ENCODE measurements at places on chromosomes 7 and 10. TPM values are rescaled to one million over a fixed set of nuclear protein-coding genes. Genes with fewer than 3 reads are reported as not detected.

- H3K36me3 ChIP-seq: no peaks in the 10 kb centered on the region
- H3K4me3 ChIP-seq: no peak overlapping the region
- no peaks in the 10 kb centered on the region for H3K27me3 ChIP-seq
- no peaks in the 10 kb centered on the region for H3K4me1 ChIP-seq
Observed at GRCh38 chr10:128318913-128319312, 192.7 kb upstream of the MKI67 start.

DNA sequence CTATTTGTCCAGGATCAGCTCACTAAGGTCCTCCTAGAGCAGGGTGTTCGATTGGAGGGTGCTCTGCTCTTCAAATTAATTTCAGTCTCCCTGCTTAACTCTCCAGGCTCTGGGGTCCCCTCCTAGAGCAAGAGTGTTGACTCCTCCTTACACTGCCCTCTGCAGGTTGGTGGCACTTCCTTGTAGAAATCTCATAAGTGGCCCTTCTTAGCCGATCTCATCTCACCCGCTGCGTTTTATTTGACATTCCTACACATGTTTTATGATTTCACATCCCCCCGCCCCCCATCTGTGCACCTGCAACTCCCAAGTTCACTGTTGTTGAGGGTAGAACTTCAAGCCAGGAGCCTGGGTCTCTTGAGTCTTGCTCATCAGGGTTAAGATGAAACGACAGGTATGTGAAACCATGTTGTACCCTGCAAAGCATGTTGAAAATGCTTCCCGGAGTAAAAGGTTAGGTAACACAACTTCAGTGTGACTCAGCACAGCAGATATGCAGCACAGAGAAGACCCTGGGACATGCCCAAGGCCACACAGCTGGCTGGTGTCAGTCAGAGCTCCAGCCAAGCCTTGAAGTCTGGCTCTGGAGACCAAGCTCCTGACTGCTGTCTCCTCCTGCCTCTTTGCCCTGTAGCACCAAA, 171.2 kb downstream of the PRKAG2 start:
- no peak overlapping the region for H3K27ac ChIP-seq
- H3K4me3 ChIP-seq: no peak overlapping the region
- no peaks in the 10 kb centered on the region for H3K36me3 ChIP-seq
- peak; percentile 56 for DNase-seq

DNA sequence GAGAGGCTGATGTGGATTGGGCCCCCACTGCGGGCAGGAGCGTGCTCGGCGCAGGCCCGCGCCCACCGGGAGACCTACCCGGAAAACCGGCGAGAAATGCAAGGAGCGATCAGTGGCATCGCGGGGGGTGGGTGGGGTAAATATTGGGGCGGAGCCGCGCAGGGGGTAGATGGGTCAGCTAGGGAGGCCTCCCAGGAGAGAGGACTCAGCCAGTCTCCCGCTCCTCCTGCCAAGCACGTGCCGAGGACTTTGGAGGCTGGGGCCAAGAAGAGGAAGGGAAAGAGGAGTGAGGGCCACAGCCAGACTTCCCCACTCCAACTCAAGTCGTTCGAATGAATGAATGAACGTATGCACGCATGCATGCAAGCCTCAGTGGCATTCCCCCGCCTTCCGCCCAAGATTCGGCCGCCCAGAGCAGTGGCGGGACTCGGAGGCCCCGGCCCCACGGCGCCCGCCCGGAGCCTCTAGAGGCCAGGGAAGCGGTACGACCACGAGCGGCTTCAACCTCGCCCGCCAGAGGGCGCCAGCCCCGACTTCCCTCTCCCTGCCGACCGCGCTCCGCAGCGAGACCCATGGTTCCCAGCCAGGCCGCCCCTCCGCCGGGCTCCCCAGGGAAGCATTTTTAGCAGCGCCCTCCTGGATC, 3.6 kb downstream of the NPM3 start:
- no peak overlapping the region for H3K27ac ChIP-seq
- H3K4me1 ChIP-seq: peaks cover 27% of the 10 kb centered on the region
- peaks cover 21% of the 10 kb centered on the region for H3K27me3 ChIP-seq
- H3K36me3 ChIP-seq: no peaks in the 10 kb centered on the region

- no peak overlapping the region for H3K27ac ChIP-seq
- no peaks in the 10 kb centered on the region for H3K4me1 ChIP-seq
- no peak for DNase-seq
- H3K4me3 ChIP-seq: no peak overlapping the region
- H3K27me3 ChIP-seq: no peaks in the 10 kb centered on the region
Observed at GRCh38 chr10:101073631-101074030, 11.8 kb downstream of the KAZALD1 start.

DNA sequence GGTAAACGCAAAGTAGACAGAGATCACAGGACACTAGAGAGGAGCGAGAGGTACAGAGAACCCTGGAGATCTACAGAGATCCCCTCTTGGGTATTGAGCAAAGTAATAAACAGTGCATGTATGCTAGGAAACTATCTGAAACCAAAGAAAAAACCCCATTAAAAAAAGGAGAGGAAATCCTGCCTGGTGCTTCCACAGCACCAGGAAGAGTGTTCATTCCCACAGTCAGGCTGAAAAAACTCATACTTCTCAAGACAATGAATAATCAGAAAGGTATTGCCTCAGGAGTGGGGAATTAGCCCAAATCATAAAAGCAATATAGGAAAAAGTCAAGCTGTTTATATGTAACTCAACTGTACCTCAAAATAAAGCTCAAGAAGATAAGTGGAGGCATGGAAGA, 59.1 kb downstream of the ANKRD26 start:
- no peak overlapping the region for H3K4me3 ChIP-seq
- H3K36me3 ChIP-seq: no peaks in the 10 kb centered on the region
- H3K4me1 ChIP-seq: no peaks in the 10 kb centered on the region
- no peaks in the 10 kb centered on the region for H3K27me3 ChIP-seq

- H3K4me1 ChIP-seq: peaks cover 5% of the 10 kb centered on the region
- no peaks in the 10 kb centered on the region for H3K27me3 ChIP-seq
- DNase-seq: peak; percentile 76
- peak overlapping the region; percentile 52 for H3K27ac ChIP-seq
Observed at GRCh38 chr7:30136117-30136731, 1.4 kb downstream of the MTURN start.

DNA sequence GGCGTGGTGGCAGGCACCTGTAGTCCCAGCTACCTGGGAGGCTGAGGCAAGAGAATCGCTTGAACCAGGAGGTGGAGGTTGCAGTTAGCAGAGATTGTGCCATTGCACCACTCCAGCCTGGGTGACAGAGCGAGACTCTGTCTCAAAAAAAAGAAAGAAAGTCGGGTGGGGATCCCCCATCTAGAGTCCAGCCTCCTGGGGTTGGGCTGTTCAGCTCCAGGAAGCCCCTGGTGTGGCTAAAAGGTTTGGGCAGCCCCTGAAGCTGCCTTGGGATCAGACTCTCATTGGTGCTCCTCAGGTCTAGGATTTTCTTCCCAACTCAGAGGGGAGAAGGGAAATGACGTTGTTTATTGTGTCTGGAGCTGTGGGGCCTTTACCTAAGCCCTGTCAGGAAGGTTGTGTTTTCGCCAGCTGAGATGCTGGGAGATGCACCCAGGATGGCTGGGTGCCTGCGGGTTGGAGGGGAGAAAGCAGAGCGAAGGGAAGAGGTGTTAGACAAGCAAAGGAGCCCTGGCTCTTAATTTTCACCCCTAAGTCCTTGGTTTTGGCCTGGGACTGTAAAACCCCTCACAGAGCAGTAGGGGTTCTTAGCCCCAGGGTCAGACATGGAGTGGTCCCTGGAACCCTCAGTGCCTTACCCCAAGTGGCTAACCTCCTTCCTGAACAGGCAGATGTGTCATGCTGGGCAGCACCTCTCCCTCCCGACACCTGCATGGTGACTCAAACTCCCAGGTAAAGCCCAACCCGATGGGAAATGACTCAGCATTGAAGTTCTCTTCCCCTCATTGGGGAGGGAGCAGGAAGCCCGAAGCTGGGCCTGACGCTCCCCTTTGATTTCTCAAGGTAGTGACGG, 21.1 kb downstream of the PLAU start:
- H3K27me3 ChIP-seq: no peaks in the 10 kb centered on the region
- H3K27ac ChIP-seq: no peak overlapping the region
- peak; percentile 54 for DNase-seq
- no peak overlapping the region for H3K4me3 ChIP-seq

- no peaks in the 10 kb centered on the region for H3K27me3 ChIP-seq
- no peak overlapping the region for H3K27ac ChIP-seq
- no peak for DNase-seq
- no peaks in the 10 kb centered on the region for H3K36me3 ChIP-seq
- no peaks in the 10 kb centered on the region for H3K4me1 ChIP-seq
Observed at GRCh38 chr7:46844486-46844885, 737.4 kb downstream of the TNS3 start.

DNA sequence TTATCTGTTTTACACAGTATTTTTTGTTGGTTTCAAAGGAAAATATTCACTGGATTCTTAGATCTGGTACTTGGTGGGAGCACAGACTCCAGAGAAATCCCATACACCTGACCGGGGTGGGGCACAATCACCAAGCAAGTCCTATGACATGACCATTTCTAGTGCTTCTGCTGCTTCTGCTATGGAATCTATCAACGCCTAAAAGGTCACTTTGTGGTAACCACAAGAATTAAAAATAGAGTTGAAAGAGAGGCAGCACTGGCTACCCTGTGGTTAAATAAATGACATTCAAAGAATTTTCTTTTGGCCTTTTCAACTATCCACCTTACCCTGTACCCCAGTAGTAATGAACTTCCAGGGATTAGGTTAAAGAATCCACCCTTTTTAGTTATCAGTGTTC, 329.9 kb upstream of the VWC2 start:
- no peaks in the 10 kb centered on the region for H3K36me3 ChIP-seq
- DNase-seq: no peak
- no peaks in the 10 kb centered on the region for H3K27me3 ChIP-seq
- no peak overlapping the region for H3K4me3 ChIP-seq
- H3K4me1 ChIP-seq: no peaks in the 10 kb centered on the region
- no peak overlapping the region for H3K27ac ChIP-seq

DNA sequence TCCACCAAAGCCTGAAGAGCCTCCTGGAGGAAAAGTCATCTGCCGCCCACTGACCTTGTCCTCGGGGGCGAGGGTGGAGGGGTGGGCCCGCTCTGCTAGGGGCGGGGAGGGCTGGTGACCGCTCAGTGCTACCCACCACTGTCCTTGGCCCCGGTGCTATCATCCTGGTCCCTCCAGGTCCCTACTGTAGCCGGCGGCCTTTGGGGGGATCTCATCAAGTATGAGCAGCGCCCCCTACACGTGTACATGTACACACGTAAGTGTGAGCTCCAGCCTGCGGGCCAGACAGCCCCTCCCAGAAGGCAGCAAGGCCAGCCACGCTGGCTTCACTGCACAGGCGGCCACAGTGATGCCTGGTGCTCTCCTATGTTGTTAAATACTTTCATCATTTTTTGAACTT, 19.6 kb downstream of the TTYH3 start:
- no peaks in the 10 kb centered on the region for H3K4me1 ChIP-seq
- peaks cover 24% of the 10 kb centered on the region for H3K36me3 ChIP-seq

GRCh38 chr10:60777696-60778213, 523 bp upstream of the CDK1 start:
- H3K4me3 ChIP-seq: peak overlapping the region; percentile 50
- peaks cover 7% of the 10 kb centered on the region for H3K4me1 ChIP-seq
- H3K27ac ChIP-seq: no peak overlapping the region
- no peaks in the 10 kb centered on the region for H3K36me3 ChIP-seq
- no peak for DNase-seq

DNA sequence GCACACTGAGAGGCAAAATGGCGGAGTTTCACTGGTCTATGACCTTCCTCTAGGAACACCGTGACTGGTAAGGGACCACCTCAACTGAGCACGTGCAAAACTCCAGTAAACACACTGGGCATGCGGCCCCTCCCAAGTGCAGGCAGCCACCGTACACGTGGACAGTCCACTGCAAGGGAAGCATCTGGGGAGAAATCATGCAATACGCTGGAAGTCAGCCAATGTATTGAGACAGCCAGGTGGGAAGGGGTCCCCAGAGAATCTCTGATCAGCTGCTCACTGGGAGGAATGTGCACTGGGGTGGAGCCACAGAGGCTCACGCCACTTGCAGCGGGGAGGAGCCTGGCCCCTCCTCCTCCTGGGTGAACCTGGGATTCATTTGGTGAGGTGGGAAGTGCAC, 49.3 kb downstream of the CFAP46 start:
- H3K36me3 ChIP-seq: no peaks in the 10 kb centered on the region
- DNase-seq: peak; percentile 45

GRCh38 chr10:86226016-86226415, 140.6 kb downstream of the GRID1 start:
- peak overlapping the region; percentile 53 for H3K27ac ChIP-seq
- H3K4me1 ChIP-seq: peaks cover 67% of the 10 kb centered on the region
- no peak for DNase-seq

DNA sequence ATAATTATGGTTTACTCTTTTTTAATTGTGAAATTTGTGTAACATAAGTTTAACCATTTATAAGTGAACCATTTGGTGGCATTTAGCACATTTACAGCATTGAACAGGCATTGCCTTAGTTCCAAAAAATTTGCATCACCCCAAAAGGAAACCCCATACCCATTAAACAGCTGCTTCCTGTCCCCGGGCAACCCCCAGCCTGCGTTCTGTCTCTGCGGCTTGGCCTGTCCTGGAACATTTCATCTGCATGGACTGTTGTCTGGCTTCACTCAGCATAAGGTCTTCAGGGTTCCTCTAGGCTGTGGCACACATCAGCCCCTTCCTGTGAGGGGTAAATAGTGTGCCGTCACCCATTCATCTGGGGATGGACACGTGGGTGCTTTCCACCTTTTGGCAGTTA, 6.9 kb downstream of the RET start:
- no peak overlapping the region for H3K27ac ChIP-seq
- no peaks in the 10 kb centered on the region for H3K36me3 ChIP-seq
- no peaks in the 10 kb centered on the region for H3K27me3 ChIP-seq

DNA sequence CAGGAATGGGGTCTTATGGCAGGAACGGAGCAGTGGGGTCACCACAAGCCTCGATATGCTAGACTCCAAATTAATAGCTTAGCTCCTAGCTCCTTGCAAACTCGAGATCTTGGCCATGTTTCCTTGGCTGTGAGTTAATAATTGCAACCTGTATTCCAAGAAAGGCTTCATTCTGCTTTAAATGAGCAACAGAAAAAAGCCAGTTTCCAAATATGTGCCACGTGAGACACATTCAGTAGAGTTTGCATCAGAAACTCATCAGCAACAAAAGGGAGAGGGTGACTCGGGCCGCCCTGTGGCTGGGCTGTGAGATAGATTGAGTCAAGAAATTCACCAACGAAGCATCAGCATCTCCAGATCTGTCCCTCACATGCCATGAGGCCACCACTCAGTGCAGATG, 112.0 kb downstream of the NPTX2 start:
- no peak overlapping the region for H3K27ac ChIP-seq
- no peaks in the 10 kb centered on the region for H3K36me3 ChIP-seq
- no peaks in the 10 kb centered on the region for H3K27me3 ChIP-seq
- DNase-seq: no peak

- no peaks in the 10 kb centered on the region for H3K4me1 ChIP-seq
- H3K27me3 ChIP-seq: no peaks in the 10 kb centered on the region
- no peak overlapping the region for H3K27ac ChIP-seq
- no peak overlapping the region for H3K4me3 ChIP-seq
- no peaks in the 10 kb centered on the region for H3K36me3 ChIP-seq
Observed at GRCh38 chr7:17745610-17746009, 194.7 kb downstream of the SNX13 start.

Gene PTPRN2
- 9.5 TPM for total RNA-seq

Gene PIP4K2A
- total RNA-seq: 16.9 TPM

Gene FXYD4
- total RNA-seq: not detected

Gene TRIM50
- 1.5 TPM for total RNA-seq

Gene STOX1
- 8.5 TPM for total RNA-seq

Gene MKLN1
- 93.4 TPM for total RNA-seq

Gene CYP2C19
- not detected for total RNA-seq

Gene ELN
- total RNA-seq: 54.8 TPM

Gene UPK3B
- total RNA-seq: 10.8 TPM
